Tongue (tissue), 3 donors: ENCODE measurements at places on chromosomes 1 and 21.

- peak; percentile 37 for DNase-seq
These were observed 16.5 kb upstream of the ATP6V1G3 start for GRCh38 chr1:198556971-198557370.

- no peak for DNase-seq
These were observed 2.7 kb downstream of the SMPDL3B start for GRCh38 chr1:27937524-27937836.

- peak; percentile 76 for DNase-seq
These were observed 176.2 kb downstream of the DUSP10 start for GRCh38 chr1:221565711-221566110.

- no peak for DNase-seq
These were observed 9.3 kb downstream of the FTCD start for GRCh38 chr21:46145840-46146691.

DNA sequence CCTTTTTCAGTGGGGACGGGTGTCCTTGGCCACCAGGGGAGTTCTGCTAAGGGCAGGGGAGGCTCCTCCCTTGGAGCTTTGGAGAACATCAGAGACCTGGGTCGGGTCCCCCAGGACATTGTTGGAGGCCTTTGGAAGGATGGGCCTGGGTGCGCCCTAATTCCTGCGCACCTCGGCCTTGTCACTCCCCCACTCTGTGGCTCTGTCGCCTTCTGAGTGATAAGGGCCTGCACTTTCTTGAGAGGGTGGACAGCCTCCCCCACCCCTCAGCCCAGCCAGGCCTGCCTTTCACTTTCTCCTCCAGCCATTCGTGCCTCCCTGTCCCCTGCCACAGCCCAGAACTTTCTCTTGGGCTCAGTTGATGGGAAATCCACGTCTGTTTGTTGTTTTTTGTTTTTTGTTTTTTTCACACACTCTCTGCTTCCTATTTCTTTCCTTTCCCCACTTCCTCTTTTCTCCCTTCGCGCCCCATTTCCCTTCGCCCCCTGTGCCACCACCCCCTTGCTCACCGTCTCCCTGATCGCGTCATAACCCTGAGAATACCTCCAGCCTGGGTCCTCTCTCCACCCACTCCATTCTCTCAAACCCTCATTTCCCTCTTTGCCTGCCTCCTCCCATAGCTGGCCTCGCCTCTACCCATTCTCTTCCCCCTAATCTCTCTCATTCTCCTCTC, 85.6 kb downstream of the PAX7 start:
- no peak for DNase-seq

- no peak for DNase-seq
These were observed 99.8 kb downstream of the MRPL39 start for GRCh38 chr21:25507522-25507921.

- DNase-seq, result no peak
These were observed 177.1 kb upstream of the RAB4A start for GRCh38 chr1:229093609-229094336.

GRCh38 chr1:3169665-3170356, 100.8 kb downstream of the PRDM16 start:
- DNase-seq, result no peak

DNA sequence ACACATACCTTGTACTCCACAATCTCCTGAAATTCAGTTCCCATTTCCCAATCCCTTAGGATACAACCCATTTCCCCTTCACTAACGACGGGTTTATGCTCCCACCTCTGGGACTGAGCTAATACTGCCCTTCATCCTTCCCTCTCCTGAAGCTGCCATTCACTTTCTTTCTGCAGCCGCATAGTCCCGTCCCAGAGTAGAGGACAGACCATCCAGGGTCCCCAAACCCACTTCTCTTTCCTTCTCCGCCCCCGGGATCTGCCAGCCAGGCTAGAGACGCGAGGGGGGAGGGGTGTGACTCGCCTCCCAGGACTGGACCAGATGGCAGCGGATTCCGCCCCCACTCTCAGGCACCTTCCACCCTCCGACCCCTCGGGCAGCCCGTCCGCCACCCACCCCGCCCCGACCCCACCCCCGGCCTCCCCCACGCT, 679 bp downstream of the ABL2 start:
- DNase-seq, result peak; percentile 61

- DNase-seq, result no peak
These were observed 5.9 kb upstream of the FCGR2A start for GRCh38 chr1:161499099-161500039.

DNA sequence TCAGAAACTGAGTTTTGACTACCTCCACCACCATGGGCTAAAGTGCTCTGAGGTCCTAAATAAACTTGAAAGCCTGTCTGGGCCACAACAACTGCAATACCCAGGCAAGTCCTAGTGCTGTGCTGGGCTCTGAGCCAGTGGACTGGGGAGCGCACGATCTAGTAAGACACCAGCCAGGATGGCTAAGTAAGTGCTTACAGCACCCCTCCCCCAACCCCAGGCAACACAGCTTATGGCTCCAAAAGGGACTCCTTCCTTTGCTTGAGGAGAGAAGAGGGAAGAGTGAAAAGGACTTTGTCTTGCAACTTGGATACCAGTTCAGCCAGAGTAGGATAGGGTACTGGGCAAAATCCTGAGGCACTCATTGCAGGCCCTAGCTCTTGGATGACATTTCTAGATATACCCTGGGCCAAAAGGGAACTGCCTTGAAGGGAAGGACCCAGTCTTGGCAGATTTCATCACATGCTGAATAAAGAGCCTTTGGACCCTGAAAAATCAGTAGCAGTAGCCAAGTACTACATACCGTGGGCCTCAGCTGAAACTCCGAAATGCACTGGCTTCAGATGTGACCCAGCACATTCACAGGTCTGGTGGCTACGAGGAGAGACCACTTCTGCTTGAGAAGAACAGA, 1.6 kb downstream of the C1orf105 start:
- peak; percentile 27 for DNase-seq

DNA sequence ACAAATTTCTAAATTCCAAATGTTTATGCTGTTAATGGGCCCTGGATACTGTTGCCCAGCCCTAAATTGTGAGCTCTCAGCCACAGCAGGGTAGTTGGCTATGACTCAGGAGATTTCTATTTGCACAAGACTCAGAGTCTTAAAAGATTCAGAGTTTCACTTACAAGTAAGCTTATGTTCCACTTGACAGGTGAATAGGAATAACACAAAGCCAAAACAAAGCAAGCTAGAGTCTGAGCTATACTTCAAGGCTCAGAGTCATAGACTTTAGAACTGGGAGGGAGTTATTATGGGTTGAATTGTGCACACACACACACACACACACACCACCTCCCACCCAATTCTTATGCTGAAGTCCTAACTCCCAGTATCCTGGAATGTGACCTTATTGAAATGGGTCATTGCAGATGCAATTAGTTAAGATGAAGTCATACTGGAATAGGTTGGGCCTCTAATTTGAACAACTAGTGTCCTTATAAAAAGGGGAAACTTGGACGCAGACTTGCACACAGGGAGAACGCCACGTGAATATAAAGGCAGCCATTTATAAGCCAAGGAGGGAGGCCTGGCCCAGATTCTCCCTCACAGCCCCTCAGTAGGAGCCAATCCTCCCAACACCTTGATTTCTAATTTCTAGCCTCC, 30.2 kb downstream of the PRDX6 start:
- DNase-seq, result peak; percentile 30

DNA sequence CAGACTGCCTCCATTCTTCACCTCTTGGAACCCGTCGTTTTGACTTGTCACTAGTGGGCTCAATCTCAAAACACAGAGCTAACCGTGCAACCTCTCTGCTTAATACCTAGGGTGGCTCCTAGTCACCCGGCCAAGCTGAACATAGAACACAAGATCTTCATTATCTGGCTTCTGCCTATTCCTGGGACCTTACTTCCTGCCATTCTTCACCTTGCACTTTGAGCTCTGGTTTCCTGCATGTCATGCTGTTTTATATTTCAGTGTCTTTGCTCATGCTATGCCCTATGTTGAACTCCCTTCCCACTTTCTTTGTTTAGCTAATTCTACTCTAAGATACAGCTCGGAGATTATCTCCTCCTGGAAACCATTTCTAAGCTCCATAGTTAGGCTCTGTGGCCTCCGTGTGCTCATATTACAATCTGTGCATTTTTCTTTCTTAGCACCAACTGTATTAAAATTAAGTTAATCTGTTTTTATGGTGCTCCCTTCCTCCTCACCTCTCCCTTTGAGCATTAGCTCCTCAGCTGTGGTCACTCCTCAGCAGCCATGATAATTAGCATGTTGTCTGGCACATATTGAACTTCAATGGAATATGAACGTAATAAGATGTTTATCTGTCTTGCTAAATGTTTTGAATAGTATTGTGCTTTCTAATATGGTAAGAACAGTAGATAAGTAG, 13.1 kb downstream of the GPSM2 start:
- no peak for DNase-seq

DNA sequence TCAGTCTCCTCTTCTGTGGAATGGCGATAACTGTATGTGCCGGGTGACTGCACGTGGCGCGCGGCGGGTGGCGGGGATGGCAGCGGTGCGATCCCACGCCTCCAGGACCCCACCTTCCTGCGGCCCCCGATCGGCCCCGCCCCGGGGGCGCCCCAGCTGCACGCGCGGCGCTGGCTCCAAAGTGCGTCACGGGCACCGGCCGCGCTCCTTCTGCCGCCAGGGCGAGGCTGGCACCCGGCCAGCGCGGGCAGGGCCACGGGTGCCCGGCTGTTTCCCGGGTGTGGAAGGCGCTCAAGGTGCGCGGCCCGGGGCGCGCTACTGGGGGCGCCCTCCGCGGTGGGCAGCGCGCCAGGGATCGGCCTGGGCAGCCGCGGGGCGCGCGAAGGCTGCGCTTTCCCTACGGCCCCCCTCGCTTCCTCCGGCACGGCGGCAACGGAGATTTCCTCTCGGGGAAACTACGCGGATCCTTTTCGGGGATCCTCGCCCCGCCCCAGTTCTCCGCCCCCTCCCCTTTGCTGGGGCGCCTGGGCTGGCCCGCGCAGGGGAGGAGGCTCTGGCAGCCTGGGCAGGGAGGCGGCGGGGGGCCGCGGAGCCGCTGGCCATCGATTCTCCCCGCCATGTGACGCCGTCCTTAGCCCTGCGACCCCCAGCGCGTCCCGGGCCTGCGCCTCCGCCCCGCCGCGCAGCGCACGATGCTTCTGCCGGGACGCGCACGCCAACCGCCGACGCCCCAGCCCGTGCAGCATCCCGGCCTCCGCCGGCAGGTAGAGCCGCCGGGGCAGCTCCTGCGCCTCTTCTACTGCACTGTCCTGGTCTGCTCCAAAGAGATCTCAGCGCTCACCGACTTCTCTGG, at the start of gene EVA1C:
Gene EVA1C (plus strand): TSS at position 545 of the 853 bp plus-strand sequence. CDS start 148 bp downstream, at position 693.
- peak; percentile 43 for DNase-seq

GRCh38 chr1:74513411-74514300, 1.2 kb upstream of the LRRC53 start:
- DNase-seq, result no peak

DNA sequence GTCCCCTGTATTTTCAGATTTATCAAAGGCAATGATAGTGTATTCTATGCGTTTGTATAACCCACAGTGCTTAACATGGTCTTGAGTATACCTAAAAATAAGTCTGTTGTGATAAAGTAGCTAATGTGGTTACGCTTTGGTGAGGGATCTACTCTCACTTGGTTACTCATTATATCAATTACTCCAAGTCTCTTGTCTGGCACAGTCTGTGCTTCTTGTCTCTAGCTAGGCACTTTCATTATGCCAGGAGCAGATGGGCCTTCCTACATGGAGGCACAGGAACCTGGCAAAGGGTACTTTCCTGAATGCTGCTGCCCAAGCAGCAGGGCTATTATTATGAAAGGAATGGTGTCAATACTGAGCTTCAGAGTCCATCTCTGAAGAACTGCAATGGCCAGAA, 4.2 kb upstream of the PTPN22 start:
- DNase-seq, result no peak

- DNase-seq, result no peak
These were observed 116.7 kb downstream of the SPATA46 start for GRCh38 chr1:162259894-162260455.

- no peak for DNase-seq
These were observed 15.9 kb downstream of the TMEM63A start for GRCh38 chr1:225866061-225866837.

DNA sequence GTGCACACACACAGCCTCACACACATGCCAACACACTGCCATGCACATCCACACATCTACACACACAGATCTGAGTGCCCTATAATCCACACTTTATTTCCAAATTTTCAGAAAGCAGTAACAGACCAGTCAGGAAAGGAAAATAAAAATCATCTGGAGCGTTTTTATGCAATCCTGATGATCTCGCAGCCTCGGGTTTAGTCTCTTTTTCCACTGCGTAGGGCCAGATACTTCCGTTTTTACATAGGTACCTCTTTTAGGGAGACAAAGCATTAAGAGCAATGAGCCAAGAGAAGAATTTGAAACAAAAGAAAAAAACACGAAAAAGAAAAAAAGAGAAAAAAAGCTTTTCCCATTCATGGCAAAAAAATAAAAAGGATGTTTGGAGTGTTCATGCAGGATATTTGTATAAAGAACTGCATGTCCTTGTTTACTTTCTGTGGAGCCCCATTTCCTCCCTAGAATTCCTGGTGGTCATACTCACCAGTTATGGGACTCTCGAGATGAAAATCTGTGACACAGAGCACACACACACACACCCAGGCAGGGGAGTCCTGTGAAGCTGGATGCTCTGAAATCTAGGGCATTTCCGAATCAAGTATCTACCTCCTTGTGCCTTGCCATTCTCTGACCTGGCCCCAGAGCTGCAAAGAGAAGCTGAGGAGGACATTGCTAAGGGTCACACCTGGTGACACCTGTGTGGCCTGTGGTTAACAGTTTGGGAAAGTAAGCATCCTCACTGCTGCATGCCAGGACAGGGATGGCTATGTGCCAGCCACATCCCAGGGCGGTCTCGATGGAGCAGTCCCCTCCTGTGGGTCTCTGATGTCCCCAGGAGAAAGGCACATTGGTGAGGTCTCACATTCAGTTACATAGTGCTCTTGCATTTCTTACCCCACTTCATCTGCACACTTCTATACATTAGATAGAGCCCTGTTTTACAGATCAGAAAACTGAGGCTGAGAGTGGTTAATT, 83.6 kb downstream of the RUNX1 start:
- DNase-seq, result no peak

DNA sequence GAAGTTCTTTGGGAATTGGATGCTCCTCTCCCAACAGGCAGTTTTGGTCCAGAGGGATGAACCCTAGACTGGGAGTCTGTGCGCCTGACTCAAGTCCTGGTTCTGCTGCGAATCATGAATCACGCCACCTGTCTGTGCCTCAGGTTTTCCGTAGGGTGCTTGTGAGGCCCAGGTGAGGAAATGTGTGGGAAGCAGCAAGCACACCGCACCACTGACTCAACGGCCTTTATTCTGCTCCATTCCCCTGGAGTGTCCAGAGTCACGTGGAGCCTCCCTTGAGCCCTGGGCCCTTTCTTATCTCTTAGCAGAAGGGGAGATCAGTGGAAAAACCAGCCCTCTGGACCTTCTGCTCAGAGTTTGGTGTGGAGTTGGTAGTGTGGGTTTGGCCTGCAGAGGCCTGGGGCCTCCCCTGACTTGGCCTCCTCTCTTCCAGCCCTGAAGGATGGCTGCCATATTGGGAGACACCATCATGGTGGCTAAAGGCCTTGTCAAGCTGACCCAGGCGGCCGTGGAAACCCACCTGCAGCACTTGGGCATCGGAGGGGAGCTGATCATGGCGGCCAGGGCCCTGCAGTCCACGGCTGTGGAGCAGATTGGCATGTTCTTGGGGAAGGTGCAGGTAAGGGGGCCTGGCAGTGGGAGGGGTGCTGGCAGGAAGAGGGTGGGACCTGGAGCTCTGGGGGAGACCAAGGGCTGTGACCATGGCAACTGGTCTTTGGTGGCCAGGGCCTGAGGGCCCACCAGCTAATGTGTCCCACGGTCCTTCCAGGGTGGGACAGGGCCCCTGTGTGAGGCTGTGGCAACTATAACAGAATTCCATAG, 21.1 kb downstream of the COQ8A start:
- no peak for DNase-seq

GRCh38 chr1:71521655-71522264, 440.9 kb upstream of the ZRANB2 start:
- DNase-seq, result peak; percentile 46
